Activated CD4-positive, alpha-beta T cell treated with anti-CD3 and anti-CD28 coated beads for 48 hours (primary cell): ENCODE measurements at places on chromosomes 1 and 21.

GRCh38 chr1:94132111-94132510 lies 11.2 kb upstream of the ABCA4 start:
- no peak for DNase-seq

DNA sequence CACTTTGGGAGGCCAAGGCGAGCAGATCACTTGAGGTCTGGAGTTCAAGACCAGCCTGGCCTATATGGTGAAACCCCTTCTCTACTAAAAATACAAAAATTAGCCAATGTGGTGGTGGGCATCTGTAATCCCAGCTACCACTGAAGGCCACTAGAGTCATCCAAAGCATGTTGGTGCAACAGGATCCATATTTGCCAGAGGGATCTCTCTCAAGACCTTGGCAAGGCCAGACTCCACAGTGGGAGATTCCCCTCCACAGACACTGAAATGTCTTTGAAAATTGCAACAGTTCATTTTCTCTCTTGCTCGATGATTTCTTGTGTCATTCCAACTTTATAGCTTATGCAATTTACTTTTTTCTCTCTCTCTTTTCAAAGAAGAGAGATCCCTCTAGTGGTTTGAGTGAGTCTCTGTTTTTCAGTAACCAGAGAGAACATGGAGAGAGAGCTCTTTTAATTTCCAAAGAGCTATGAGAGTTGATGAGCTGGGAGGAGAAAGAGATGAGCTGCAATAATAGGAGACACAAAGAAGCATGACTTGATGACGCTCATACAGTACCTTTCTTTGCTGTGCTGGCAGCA lies 176.8 kb upstream of the USP25 start:
- no peak for DNase-seq

DNA sequence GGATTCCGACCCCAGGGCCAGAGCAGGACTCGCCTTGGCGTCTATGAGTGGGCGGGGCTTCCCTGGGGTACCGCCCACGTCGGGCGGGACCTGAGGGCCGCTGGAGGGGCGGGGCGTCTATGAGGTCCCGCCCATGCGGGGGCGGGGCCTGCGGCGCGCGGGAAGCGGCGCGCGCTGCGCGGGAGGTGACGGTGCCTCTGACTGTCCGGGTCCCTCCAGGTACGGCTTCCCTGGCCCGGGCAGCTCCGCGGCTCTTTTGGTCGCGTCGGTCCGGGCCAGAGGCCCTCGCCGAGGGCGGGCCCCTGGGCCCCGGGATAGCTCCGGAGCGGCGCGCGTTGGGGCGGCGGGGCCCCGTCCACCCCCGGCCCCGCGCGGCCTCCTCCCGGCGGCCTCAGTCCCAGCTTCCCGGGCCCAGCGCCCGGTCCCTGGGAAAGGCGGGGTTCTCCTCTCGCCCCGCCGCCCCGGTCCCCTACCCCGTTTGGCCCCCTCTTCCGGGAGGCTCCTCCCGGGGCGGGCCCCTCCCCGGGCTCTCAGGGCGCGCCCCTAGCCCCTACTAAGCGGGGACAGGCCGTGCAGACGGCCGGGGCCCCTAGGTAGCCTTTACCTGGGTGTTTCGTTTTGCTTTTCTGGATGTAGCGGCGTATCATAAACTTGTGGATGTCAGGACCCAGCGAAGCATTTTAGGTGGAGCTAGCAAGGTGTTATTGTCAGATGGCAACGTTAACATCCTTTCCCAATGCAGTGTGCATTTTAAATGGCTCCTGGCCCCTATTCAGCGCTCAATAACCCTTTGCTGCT lies at the start of gene CHAF1B:
Gene CHAF1B (plus strand): TSS at position 160 of the 798 bp plus-strand sequence. CDS start 745 bp downstream, outside the sequence.
- peak; percentile 88 for DNase-seq

GRCh38 chr1:205678286-205679111 lies 1.8 kb downstream of the SLC45A3 start:
- DNase-seq, result no peak

GRCh38 chr1:116569776-116570357 lies 959 bp downstream of the CD58 start:
- peak; percentile 56 for DNase-seq

DNA sequence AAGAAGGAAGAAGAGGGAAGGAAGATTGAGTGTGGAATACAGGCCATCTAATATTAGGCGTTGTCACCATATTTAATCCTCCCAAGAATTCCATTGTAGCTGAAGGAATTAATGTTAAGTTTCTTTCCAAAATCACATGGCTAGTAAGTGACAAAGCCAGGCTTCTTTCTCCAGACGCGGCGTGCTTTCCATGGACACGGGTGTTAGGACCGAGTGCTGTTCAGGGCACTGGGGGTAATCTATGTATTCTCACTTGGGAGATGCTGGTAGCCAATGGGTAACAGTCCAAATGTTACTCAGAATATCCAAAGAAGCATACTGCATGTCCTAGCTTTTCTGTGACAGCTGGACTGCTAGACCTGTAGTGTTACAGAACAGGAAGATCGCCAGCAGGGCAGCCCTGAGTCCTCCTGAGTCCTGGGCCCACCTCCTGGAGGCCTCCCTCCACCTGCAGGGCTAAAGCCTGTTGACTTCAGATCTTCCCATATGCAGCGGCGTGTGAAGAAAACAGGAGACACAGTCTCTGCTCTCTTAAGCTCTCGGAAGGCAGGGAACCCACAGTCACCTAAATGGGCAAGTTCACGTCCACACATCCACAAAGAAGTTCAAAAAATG lies 5.3 kb downstream of the IGSF9 start:
- no peak for DNase-seq

- no peak for DNase-seq
Observed at GRCh38 chr21:35829067-35829466, 231.3 kb downstream of the SETD4 start.

DNA sequence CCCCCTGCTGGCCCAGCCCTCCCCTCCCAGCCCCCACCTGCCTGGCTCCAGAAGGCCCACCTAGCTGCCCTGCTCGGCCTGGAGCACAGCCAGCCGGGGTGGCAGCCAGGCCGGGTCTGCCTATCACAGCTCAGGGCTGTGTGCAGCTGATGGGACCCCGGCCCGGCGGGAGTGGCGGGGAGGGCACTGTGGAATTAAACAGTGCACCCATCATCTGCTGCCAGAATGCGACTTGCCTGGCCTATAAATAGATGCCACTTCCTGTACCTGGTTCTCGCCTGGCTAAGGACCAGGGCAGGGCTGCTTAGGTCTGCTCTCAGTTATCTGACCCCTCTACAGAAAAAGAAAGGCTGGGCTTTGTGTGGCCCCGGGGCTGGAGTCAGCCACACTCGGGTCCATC lies 98.2 kb upstream of the VAMP3 start:
- DNase-seq, result no peak

DNA sequence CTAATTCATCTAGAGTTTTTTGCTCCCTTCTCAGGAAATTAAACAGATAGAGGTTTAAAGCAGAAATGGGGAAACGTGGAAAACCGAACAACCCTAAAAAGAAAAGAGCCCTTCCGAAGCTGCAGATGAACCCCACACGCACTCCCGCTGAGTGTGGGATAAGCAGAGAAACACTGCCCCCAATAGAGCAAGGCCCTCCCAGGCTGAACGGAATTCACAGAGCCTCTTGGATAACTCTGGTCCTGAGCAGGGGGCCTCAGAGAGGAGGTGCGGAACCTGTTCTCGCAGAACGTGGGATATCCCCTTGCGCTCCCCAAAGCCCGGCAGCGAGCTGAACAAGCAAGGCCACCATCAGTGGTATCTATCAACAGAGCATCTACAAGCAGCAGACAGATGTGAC lies 44.9 kb downstream of the SSBP3 start:
- no peak for DNase-seq

GRCh38 chr21:37072274-37072987 lies 440 bp downstream of the PIGP start:
- peak; percentile 74 for DNase-seq

GRCh38 chr1:54838565-54839180 lies 37.5 kb upstream of the TTC22 start:
- DNase-seq, result no peak

GRCh38 chr1:72288886-72289285 lies 6.5 kb upstream of the NEGR1 start:
- no peak for DNase-seq

GRCh38 chr1:36168514-36168913 lies 12.6 kb downstream of the MAP7D1 start:
- no peak for DNase-seq

- DNase-seq, result no peak
Observed at GRCh38 chr1:158290321-158290844, 660 bp downstream of the CD1C start.

GRCh38 chr1:22861764-22862440 lies 110.8 kb downstream of the LACTBL1 start:
- DNase-seq, result peak; percentile 39

DNA sequence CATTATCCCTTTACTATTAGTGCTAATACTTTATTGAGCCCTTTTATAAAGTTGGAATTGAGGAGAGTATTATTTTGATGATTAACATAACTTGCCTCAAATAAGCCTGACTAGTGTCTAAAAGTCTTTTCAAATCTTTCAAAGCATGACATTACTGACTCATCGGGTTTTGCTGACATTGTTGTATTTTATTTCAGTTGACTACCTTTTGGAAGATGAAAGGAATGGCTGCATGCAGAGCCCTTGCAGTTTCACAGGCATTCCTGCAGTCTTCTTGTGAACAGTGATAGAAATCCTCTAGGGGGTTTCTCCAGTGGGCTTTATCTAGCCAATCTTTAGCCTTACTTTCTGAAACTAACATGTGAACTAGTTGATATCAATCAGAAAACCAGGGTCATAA lies 43.0 kb upstream of the TMEM61 start:
- DNase-seq, result no peak

GRCh38 chr1:41659903-41660302 lies 175.4 kb upstream of the EDN2 start:
- DNase-seq, result no peak

GRCh38 chr21:42964086-42964485 lies 10.3 kb upstream of the PKNOX1 start:
- DNase-seq, result no peak

DNA sequence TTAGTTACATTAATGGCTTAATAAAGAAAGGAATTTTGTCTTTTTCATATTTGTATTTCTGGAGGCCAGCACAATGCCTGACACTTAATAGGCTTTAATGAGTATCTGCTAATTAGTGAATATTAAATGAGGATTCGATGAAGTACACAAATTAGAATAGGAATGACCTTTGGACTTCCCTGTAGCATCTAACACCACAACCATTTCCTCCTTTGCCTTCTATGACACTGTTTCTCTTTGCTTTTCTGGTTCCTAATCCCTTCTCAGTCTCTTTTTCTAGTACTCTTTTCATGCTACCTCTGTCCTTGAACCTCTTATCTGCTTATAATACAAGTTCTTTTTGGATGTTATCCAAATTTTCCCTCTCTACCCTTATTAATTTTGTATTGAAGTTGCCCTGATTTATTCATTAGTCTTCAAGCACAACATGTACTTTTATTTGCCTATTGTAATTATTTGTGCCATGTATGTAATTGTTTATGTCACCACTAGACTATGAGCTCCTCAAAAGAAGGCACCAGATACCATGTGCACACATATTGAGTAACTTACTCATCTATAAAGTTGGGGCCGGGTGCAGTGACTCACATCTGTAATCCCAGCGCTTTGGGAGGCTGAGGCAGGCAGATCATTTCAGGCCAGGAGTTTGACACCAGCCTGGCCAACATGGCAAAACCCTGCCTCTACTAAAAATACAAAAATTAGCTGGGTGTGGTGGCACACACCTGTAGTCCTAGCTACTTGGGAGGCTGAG lies 23.8 kb downstream of the RPS27 start:
- DNase-seq, result no peak

DNA sequence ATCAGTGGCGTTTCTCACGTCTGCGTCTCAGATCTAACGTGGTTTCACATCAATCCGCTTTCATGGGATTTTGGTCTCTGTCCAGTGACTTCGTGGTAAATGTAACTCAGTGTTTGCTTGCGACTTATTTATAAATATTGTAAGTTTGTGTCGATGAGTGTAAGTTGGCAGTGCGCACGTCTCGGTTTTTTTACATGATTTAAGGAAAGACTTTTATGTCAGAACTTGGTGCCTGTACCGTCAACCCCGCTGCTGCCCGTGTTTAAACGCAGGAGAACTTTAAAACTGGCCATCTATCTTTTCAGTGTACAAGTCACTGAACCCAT lies 1.5 kb downstream of the B3GALT6 start:
- DNase-seq, result no peak

GRCh38 chr1:184635347-184635979 lies 119.2 kb downstream of the EDEM3 start:
- no peak for DNase-seq

DNA sequence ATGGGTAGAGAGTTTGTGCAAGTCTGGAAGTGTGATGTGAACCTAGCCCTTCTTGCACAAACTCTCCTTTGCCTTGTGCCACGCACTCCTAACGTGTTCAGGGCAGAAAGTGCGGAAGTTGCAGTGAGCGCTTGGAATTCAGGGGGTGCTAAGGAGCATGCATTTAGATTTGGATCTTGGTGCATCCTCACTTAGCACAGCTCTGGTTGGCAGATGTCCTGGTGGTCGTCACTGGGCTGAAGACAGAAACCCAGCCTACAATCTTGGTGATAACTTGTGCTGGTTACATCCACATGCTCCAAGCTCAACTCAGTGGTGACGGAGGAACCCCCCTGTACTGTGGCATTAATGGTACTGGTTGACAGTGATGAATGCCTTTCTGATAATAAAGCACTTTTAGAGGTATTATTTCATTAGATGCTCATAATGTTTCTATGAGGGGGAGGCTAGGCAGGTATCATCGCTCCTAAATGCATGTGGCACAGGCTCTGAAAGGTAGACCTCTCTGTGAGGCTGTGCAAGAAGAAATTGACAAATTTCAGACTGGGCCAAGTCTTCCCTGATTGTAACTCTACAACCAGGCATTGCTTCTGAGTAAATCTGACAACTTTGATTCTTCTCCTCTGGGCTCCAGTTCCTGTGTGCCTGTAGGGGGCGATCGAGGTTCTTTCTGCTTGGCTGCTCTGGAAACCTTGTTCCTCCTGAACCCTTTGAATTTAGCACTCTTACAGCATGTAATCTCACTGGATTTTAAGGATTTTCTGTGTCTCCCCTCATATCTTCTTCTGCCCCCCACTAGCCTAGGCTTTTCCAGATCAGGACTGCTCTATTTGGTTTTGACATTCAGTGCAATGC lies 40.6 kb downstream of the MAPKAPK2 start:
- DNase-seq, result peak; percentile 81

DNA sequence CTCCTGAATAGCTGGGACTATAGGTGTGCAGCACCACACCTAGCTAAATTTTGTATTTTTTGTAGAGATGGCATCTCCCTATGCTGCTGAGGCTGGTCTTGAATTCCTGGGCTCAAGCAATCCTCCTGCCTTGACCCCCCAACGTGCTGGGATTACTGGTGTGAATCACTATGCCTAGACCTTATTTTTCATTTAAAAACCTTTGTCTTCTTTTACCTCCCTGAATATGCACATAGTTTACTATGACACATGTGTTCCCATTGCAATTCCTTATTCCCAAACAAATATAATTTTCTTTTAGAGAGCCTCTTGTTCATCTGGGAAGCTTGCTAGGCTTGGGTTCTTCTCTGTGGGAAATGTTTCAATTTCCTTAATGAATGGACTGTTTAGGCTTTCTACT lies 16.8 kb downstream of the SH3BGR start:
- DNase-seq, result no peak

- no peak for DNase-seq
Observed at GRCh38 chr1:179935909-179936496, 18.6 kb upstream of the CEP350 start.
